ENCODE measurements at places on chromosomes 11 and 22. TPM values are rescaled to one million over a fixed set of nuclear protein-coding genes. Genes with fewer than 3 reads are reported as not detected.

Gene C11orf86
- not detected for polyA plus RNA-seq

Gene ABTB2
- polyA plus RNA-seq, result 6.7 TPM

DNA sequence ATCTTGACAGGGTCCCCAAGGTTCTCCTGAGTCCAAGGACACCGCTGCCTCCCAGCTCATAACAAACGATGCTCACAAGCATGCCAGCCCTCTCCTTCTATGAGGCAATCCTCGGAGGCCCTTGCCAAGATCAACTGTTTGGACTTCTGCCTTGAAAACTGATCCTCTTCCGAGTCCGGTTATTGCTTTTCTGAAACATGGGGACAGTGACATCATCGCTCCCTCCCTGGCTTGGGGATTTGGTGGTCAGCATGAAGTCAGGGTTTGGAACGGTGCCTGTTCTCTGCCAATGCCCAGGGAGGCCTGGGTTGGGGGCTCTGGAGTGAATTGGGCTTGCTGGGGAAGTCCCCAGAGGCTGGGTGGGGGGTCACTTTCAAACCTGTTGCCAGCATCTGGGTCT is 149.3 kb downstream of the FBXO7 start:
- no peak for DNase-seq

- DNase-seq, result no peak
These were observed 3.1 kb downstream of the TRMT112 start for GRCh38 chr11:64314146-64314804.

- DNase-seq, result no peak
These were observed 12.6 kb downstream of the DIXDC1 start for GRCh38 chr11:111949519-111950426.

All from muscle of arm (tissue), 14 donors.